ENCODE measurements at places on chromosomes 2 and 18.

DNA sequence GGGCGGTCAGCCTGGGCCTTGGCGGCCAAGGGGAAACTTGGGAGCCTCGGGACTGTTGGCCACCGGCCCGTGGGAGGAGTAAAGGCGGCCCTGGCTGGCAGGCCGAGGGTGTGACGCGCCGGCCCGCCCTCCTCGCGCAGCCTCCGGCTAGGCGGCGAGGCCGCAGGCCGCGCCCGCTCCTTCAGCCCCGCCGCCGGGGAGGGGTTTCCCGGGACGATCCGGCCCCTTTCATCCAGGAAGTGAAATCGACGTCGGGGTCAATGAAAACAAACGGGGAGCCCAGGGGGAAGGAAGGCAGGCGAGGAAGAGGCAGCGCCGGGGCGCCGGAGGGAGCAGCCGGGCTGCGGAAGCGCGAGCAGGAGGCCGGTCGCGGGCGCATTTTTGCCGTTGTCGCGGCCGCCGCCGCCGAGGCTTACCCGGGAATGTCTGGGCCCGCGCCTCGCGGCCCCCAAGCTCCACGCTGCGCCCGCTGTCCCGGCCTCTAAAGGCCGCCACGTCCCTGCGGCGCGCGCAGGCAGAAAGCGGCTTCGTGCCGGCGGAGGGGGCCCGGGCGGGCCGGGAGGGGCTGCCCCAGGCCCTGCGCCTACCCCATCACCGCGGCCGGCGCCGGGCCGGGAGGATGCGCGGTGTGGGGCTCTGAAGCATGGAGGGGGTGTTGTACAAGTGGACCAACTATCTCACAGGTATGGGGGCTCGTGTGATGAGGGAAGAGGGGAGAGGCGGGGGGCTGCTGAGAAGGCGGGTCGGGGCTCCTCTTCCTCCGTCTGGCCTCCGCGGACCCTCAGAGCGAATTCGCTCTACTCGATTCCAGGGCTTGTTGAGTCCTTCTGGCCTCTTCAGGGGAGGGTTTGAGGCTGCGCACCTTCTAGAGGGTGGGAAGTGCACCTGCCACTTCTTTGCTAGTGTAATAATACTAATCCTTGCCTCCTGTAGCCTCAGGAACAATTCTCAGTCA lies at the start of gene PLEKHA3:
TSS of gene PLEKHA3 (plus strand) at position 231 of the 955 bp plus-strand sequence. CDS start at position 644, 413 bp downstream.
- peak; percentile 73 for DNase-seq

GRCh38 chr2:112805542-112805941 lies 21.2 kb upstream of the IL1A start:
- DNase-seq, result no peak

DNA sequence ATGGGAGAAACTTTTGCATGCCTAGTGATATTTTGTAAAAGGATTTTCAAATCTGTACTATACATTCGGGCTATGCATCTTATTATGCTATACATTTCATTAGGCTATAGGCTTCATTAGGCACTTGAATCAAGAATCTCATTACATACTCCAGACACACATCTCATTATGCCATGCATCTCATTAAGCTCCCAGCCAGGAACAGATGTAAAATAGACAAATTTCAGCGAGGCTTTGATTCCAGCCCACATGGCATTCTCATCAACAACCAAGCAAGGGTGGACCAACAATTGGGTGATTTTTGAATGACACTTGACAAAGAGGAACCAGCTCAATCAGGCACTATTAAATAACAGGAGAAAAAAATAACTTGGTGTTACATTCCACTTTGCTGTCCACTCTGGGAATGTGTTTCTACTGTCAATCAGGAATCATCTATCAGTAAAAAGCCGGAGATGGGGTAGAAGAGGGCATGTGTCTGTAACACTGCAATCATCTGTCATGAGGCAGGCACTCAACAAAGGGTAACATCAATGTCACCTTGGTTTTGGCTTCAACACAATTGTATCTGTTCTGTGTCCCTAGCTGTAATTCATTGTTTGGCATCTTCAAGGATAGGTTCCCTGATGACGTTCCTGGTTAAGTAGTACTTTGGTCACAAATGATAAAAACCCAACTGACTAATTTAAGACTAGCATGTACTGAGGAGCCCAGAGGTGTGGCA lies 498.6 kb downstream of the EPHA4 start:
- no peak for DNase-seq

DNA sequence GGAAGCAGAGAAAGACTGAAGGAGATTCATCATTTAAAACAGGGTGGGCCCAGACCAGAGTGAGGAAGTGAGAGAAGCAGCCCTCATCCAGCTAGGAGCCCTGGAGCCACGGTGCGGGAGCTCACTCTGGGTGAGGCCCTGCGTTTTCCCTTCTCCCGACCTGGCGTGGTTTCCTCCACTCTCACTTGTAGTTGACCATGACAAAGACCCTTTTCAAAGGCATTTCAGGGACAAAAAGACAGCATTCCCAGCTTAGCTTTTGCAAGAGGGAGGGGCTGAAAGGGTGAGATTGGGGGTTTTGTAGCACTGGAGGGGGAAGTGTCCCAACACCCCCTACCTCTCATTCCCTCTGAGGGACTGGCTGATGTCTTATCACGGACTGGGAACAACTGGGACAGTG lies 56.6 kb downstream of the TRPM8 start:
- DNase-seq, result no peak

DNA sequence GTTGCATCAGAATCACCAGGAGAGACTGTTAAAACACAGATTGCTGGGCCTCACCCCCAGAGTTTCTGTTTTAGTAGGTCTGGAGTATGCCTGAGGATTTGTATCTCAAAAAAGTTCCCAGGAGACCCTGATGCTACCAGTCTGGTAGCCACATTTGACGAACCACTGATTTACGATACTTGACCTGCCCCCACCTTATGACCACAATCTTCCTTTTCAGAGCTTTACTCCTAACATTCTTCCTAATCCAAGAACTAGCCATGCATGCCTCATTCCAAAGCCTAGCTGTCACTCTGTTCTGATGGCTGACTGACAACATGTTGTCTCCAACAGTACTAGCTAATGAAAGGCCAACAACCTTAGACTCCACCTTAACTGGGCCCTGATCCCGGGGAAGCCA lies 191.4 kb downstream of the MBD2 start:
- DNase-seq, result no peak

GRCh38 chr2:64524604-64525316 lies 632 bp downstream of the AFTPH start:
- DNase-seq, result peak; percentile 11

DNA sequence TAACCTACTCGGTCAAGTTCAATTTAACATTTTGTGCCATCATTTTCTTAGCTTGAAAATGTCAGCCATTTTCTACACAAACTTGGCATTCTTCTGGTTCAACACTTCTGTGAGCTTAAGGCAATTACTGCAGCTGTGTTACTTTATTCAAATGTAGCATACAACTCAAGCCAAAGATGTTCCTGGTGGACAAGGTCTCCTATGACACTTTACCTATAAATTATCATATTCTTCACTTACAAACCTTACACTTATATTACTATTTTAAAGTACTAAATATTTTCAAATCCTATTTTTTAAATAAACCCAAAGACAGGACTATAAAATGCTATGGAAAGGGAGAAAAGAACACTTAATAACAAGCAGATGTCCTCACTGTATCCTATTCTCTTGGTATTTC lies 1045.3 kb downstream of the TSN start:
- no peak for DNase-seq

- no peak for DNase-seq
Measured at GRCh38 chr2:236562434-236562833, 7.2 kb upstream of the ACKR3 start.

DNA sequence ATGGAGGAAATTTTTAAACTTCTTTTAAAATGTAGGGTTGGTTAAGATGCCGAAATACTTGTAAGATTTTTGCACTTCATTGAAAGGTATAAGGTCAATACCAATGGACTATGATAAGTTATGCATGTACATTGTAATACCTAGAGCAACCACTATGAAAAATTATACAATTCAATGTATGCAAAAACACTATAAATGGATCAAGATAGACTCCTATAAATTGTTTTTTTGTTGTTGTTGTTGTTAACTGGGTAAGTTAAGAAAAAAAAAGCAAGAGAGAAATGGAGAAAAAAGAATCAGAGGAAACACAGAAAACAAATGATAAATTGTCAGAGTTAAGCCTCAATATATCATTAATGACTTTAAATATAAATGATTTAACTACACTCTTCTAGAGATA lies 421.2 kb downstream of the TMEM182 start:
- DNase-seq, result no peak

DNA sequence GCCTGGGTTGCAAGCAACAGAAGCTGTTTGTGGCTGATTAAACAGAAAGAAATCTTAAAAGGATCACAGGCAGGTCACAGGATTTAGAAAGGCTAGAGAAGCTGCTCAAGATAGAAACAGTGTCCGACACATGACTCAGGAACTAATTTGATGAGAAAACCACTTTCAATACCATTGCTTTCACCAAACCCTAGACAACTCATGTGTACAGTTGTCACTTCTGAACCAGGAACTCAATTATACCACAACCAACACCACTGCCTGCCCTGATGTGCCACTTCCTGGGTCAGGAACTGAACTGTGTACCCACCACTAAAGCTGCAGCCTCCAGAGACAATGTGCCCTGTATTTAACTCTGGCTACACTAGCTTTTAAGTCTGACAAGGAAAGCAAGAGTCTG lies 56.0 kb downstream of the TMEM247 start:
- no peak for DNase-seq

DNA sequence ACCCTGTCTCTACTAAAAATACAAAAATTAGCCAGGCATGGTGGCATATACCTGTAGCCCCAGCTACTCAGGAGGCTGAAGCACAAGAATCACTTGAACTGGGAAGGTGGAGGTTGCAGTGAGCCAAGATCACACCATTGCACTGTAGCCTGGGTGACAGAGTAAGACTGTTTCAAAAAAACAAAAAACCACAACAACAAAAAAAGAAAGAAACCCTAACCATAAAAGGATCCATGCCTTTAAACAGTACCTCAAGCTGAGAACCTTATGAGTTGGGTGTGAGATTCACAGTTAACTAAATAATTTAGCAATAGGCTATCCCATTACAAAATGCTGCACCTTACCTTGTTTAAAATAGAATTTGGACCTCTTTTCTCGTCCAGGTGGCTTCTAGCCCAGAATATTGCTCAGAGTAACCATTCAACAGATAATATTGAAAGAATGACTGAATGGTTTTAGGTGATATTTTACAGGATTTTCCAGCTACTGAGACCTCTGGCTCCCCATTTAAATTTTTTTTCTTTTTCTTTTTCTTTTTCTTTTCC lies 6.4 kb downstream of the DPYSL5 start:
- no peak for DNase-seq

DNA sequence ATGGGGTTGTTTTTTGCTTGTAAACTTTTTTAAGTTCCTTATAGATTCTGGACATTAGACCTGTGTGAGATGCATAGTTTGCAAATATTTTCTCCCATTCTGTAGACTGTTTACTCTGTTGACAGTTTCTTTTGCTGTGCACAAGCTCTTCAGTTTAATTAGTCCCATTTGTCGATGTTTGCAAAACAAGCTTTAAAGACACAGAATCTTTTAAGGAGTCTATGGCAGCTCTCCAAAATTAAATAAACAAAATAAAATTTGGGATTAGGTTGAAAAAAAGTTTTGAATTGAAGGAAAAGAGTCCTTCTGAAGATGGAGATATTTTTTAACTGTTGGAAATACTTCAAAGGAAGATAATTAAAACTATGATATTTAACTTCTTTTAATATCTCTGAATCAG lies 88.8 kb downstream of the MAP3K20 start:
- DNase-seq, result no peak

DNA sequence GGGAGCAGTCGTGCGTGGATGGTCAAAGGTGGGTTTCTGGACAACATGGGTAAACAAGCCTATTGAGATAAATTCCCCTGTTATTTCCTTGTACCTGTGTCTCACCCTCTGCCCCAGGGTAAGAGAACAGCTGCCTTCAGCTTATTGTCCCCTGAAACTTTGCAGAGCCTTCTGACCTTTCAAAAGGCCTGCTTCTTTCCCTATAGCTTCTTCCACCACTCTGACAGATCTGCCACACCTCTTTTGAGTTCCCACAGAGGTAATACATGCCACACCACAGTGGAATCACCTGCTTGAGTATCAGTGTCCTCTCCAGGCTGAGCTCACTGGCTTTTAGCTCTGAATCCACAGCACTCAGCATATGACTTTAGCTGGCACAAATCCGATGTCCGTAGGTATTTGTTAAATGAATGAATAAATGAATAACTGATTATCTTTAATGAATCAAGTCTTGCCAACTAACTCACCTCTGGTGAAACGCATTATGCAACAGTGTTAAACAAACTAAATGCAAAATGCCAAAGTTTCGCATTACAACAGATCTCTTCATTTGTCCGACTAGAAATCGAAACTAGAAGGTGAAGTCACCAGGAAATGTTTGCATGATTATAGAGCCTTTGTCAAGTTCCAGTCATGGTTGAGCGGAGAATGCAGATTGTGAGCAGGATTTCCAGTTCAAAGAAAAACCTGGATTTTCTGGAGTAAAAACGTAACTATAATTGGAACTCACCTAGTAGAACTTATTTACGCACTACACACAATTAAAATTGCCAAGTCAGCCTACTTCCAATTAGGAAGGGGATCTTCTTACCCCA lies 16.4 kb downstream of the DYNAP start:
- DNase-seq, result no peak

- no peak for DNase-seq
Measured at GRCh38 chr2:3587021-3587420, 7.9 kb upstream of the COLEC11 start.

DNA sequence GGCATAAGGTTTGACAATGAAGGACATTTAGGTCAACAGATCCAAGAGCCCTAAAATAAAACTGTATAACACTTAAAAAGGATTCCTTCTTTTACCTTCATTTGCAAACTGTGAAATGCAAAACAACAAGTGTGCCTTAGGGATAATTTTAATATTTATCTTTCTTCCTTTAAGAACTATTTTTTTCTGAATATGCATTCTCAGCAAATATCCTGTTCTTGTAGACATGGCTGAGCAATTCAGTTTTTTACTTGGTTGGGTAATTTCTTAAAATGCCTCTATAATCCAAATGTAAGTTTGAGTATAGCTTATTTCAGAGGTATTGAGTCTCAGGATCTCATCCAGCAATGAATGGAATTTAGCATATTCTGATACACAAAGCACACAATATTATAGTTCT lies 43.0 kb upstream of the KCNJ3 start:
- DNase-seq, result no peak

DNA sequence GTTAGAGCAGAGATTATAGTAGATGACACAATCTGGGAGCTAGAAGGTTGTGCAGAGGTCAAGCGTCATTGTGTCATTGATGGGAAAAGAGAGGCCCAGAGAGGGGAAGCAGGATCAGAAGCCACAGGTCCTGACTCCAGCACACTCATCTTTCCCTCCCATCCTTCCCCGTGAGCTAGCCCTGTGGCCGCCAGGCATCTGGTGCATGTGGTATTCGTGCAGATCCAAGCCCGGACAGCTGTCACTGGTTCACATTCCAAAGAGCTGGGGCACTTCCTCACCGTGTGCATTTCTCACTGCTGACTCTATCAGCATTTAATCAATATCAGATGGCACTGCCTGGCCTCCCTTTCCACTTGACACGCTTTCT lies 94.1 kb upstream of the THOC1 start:
- no peak for DNase-seq

Data from stimulated activated CD4-positive, alpha-beta T cell treated with anti-CD3 and anti-CD28 coated beads, Interleukin-4, amount 100 ng/mL, for 4 hours (primary cell).